Neural progenitor cell (in vitro differentiated cells): ENCODE measurements at places on chromosomes 3 and 15. TPM values are rescaled to one million over a fixed set of nuclear protein-coding genes. Genes with fewer than 3 reads are reported as not detected.

The DNAJA4 gene
- total RNA-seq, result 0.12 TPM in 1 of 2 replicates, not detected in the other

- DNase-seq, result no peak
These were observed 329.1 kb upstream of the TPRG1 start for GRCh38 chr3:188842639-188843038.

DNA sequence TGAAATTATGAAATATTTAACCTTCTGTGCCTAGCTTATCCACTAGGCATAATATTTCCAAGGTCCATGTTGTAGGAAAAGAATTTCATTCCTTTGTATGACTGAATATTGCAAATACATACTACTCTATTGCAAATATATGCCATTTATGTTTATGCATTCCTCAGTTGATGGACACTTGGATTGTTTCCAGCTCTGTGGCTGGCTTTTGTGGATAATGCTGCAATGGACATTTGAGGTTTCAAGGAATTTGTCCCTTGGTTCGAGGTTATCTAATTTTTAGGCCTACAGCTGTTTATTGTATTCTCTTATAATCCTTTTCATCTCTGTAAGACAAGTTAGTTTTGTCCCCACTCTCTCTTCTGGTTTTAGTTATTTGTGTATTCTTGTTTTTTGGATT, 7.7 kb upstream of the AADACL2 start:
- DNase-seq, result no peak

GRCh38 chr3:144774897-144775296, 803.3 kb downstream of the DIPK2A start:
- DNase-seq, result no peak

DNA sequence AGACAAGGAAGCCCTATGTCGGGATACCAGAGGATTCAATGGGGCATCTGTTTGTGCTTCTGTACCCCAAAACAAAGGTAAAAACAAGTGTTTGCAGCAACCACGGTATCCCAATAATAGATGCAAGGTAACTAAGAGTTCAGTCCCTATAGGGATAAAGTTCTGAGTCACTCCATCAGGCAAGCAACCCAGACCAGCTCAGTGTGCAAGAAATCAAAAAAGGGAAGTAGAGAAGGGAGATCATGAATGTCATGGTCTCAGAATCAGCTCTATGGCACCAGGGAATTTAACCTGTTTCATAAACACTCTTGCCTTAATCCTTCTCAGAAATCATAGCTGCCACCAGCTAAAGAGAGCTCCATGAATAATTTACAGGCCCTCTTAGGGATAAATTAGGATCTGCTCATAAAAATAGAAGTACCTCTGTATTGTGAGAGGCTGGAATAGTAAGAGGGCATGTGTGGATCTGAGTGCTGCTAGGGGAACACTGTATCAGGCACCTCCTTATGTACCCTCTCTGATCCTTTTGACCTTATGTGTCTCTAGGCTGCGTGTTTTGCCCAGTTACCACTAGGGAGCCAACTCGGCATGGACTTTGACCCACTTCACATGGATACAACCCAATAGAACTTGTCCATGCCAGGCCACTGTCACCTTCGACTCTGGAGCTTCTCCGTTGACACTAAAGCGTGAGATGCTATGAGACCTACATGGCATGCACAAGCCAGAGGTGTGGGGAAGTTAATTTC, 754.6 kb downstream of the AGBL1 start:
- no peak for DNase-seq

DNA sequence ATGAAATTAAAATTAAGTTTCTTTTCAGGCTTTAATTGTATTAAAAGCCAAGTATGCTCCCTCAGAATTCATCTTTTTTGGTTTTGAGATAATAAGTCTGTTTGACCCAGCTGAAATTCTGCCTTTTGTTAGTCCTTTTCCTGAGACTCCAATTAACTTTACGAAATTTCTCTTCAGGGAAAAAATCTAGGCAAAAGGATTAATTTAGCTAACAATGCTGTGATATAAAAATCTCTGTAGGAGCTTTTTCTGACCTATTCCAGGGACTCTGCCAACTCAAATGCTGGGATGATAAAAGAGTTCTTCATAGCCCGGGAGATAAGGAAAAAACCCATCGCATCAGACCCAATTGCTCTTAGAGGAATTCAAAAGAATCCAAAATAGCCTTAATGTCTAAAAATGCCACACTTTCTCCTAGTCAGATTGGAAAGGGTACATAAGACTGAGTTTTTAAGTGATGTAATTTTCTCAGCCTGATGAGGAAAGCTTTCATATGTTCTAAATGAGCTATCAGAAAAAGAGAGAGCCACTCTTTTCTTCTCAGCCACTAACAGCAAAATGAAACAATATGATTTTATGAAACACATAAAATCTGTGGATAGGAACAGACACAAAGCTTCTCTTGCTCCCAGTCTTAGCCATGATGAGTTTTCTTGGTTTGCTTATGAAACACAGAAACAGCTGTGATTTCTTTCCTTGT, 405.1 kb downstream of the ROBO1 start:
- DNase-seq, result no peak

GRCh38 chr3:120753810-120754209, 11.3 kb downstream of the GTF2E1 start:
- DNase-seq, result no peak

DNA sequence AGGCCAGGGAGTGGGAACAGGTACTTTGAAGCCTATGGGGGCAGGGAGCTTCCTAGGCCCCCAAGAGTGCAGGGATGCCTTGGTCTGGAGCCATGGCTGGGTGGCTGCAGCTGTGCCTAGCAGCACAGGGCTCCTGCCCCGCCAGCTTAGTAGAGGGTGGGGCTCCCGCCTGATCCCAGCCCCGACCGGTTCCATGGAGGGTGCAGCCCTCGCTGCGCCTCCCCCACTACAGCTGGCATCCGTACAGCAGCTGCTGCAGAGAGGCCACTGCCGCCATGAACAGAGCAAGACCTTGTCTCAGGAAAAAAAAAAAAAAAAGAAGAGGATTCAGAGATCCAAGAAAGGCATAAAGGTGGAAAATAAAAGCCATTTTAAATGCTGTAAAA, 277.2 kb downstream of the UBE2E2 start:
- DNase-seq, result no peak

The FBXW12 gene
- total RNA-seq, result 0.82 and 1.4 TPM in 2 replicates

- no peak for DNase-seq
These were observed 400.0 kb downstream of the ROBO1 start for GRCh38 chr3:79367803-79368202.

DNA sequence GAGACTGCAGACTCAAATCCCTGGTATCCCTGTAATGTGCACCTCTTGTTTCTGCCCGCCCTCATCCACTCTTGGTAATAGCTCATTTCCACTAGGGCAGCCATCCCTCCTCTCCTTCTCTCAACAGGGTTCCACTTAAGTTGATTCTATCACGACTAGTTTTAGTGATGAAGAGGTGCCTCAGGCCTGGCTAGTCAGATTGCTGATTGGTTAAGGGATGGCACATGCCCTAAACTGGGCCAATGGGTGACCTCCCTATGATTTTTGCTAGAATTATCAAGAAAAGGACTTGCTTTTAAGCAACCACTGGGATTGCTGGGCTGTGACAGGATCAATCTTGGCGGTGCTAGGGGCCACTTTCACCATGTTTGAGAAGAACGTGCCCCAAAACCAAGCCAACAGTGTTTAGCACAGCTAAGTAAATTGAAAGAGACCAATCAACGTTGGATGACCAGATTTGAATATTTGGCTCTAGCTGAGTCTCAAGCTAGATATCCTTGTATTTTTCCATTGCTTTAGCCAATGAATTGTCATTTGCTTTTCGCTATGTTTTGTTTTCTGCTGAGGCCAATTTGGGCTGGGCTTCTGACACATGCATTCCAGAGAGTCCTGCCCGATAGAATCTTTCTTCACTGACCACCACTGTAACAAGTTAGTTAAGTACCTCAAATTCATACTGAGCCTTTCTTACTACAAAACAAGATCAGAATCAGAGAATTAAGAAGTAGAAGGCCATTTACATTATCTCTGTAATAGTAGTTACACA, 131.0 kb downstream of the PDZRN3 start:
- no peak for DNase-seq

DNA sequence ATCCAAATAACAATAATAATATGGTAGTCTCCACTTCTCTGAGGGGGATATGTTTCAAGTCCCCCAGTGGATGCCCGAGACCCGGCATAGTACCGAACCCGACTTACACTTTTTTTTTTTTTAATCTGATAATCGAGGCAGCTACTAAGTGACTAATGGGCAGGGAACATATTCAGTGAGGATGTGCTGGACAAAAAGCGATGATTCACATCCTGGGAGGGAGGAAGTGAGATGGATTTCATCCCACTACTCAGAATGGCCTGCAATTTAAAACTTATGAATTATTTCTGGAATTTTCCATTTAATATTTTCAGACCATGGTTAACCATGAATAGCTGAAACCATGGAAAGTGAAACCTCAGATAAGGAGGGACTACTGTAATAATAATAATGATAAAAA, 49.5 kb upstream of the SELENOK start:
- DNase-seq, result no peak

DNA sequence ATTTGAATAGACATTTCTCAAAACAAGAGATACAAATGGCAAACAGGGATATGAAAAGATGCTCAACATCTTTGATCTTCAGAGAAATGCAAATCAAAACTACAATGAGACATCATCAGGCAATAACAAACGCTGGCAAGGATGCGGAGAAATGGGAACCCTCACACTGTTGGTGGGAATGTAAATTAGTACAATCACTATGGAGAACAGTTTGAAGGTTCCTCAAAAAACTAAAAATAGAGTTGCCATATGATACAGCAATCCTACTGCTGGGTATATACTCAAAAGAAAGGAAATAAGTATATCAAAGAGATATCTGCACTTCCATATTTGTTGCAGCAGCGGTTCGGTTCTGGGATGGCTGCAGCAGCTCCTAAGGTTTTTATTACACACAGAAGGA, 16.8 kb upstream of the LARS2 start:
- no peak for DNase-seq

The C15orf62 gene
- not detected in 2 replicates for total RNA-seq

GRCh38 chr3:86175593-86176444, 815.1 kb downstream of the VGLL3 start:
- peak; percentile 18 for DNase-seq
